NCI-H2107 (cell line): ENCODE measurements at places on chromosomes 3 and 15.

GRCh38 chr15:33866101-33866737 lies 102.1 kb upstream of the CHRM5 start:
- no peak for DNase-seq

DNA sequence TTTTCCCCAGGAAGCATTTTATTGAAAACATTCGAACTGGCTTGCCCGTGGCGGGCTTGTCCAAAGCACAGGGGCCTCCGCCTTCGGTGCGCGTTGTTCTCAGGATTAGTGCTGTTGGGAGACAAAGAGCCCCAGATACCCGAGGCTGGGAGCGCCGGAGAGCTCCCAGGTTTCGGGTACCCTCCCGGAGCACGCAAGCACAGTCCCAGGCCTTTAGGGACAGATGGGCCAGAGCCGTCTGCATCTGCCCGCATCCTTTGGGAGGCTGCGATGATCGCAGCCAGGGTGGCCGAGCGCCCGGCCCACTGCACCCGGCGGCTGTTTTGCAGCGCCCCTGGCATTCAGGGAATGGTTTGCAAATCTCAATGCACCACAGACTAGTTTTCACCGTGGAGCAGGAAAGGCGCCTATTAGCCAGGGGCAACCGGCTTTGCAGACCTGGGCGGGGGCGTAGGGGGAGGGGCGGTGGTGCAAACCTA lies 5.0 kb upstream of the FEZF2 start:
- DNase-seq, result no peak

DNA sequence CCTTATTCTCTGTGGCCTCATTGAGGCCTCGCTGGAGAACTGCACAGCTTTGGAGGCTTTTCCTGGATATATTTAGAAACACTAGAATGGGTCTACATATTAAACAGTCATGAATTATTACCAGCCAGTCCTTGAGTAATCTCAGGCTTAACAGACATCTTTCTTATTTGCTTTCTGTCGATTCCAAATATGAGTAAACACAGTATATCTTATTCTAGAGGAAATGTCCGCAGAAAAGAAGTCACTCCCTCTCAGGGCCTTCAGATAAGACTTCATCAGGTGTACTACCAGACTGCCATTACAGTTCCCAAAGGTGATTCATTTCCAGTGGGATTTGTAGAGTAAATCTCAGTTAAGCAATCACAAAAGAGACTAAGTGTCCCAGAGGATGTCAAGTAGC lies 310.7 kb downstream of the RBMS3 start:
- DNase-seq, result no peak

DNA sequence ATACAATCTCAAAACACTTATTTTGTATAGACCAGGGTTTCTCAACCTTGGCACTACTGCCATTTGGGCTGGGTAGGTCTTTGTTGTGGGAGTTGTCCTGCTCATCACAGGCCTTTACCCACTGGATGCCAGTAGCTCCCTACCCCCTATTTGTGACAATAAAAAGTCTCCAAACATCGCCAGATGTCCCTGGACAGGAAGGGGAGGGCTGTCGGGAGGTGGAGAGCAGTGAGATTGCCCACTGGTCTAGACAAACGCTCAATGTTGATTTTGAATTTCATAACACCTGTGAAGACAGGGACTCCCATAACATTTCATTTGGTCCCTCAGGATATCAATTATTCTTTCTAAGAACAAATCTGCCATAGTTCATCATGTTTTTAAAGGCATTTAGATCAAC lies 151.7 kb upstream of the PTPRG start:
- DNase-seq, result no peak

DNA sequence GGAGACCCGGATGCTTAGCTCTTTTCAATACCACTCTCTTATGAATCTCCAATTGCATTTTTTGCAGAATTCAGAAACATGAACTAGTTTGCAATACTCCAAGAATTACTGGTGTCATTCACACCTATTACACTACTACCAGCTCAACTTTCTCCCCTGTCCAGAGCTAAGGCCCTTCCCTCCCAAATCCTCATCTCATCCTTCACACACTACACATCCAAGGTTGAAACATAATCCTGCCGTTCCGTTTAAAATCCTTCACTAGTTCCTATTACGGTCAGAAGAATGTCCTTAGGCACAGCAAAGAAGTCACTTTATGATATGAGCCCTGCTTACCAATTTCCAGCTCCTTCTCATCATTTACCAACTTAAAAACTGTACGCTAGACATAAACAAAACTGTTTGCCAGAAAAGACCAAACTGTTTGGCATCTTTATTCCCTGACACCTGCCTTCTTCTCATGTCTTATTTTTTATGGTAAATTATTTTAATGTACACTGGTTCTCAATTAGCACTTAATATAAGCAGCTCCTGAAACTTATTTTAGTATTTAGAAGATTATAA lies 22.6 kb downstream of the TBL1XR1 start:
- no peak for DNase-seq

GRCh38 chr3:53190659-53191058 lies 29.6 kb downstream of the PRKCD start:
- no peak for DNase-seq

DNA sequence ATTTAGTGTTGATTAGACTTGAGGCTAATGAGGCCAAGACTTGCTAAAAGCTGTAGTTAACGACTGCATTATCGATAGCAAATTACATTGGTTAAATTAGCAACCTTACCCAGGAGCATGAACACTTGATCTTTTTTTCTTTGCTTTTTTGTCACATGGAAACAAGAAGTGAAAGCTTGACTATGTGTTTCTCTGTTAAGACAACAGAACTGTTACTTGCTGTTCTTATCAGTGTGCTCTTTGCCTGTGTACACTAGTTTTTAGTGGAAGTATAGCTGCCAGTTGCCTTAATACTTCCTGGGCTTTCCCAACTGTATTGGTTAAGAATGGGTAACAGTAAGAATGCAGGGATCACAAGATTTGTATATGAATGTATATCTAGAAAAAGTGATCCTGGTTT lies 625.5 kb downstream of the NAALADL2 start:
- no peak for DNase-seq

- DNase-seq, result no peak
These were observed 84.1 kb upstream of the LINGO1 start for GRCh38 chr15:77716632-77717332.

- DNase-seq, result no peak
These were observed 159.5 kb downstream of the TIGIT start for GRCh38 chr3:114453361-114453780.

DNA sequence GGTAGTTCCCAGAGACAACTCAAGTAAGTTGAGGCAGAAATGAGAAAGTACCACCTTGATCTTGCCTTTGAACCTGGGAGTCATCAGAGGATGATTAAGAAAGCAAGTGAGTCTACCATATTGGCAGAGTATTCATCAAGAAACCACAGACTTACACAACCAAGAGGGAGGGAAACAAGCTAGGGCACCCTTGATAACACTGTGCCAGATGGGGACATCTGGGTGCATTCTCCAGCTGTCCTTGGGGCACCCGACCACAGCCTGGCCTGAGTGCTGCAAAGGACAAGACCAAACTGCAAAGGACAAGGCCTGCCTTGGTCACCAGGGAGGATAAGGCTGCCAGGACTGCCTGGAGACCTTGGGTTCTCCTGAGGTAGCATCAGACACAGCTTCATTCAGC lies 553.6 kb downstream of the EPHB1 start:
- DNase-seq, result no peak

- DNase-seq, result no peak
These were observed 255.1 kb upstream of the WNT5A start for GRCh38 chr3:55742022-55742831.
